ENCODE measurements at places on chromosomes 5 and 9.

GRCh38 chr9:70205366-70206020 is 53.3 kb upstream of the SMC5 start:
- no peak for DNase-seq

DNA sequence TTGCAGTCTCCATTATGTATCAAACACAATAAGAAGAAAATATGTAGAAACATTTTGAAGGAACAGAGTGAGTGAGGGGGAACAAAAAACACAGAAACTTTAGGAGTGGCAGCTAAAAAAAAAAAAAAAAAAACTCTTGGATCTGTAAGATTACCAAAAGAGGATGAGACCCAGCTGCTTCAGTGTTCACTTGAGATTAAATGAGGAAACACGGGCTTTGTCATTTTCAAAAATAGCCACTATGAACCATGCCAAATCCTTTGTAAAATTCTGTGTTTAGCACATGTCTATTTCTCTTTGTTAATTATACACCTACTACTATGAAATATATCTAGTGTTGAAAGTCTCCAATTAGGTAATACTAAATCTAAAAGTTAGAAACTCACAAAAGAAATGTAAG is 485.9 kb downstream of the EFNA5 start:
- no peak for DNase-seq

DNA sequence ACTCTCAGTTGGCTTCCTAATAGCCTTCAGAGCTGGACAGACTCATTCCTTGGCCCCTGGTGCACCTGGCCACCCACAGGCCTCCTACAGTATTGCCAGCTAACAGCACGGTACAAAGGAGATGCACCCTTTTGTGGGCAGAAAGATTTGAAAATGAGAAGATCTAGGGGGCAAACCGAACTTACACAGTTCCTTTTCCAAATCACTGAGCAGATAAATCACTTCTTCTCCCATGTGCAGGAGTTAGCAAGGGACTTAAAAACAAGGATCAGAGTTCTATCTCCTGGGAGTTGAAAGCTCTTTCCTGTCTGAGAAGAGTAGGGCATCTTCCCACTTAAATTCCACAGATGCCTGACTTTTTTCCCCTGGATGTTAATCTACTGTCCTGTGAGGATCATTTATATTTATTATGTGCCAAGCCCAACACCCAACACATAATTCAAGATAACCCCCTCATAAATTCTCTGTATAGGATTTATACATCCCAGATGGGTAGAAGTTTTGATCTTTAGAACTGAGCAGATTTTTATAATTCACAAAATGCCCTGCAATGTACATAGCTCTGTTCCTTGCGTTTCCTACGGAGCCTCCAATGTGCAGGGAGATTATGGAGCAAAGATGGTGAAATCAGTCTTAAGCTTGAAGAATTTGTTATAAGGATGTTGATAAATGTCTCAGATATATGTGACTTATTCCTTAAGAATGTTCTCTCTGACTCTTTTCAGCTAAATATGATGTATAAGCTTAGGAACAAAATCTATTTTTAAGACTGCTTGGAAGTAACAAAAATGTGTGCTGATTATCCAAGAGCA is 207.2 kb upstream of the DAPK1 start:
- DNase-seq = no peak

GRCh38 chr9:77457916-77458592 is 190.1 kb downstream of the GNA14 start:
- DNase-seq = peak; percentile 60

DNA sequence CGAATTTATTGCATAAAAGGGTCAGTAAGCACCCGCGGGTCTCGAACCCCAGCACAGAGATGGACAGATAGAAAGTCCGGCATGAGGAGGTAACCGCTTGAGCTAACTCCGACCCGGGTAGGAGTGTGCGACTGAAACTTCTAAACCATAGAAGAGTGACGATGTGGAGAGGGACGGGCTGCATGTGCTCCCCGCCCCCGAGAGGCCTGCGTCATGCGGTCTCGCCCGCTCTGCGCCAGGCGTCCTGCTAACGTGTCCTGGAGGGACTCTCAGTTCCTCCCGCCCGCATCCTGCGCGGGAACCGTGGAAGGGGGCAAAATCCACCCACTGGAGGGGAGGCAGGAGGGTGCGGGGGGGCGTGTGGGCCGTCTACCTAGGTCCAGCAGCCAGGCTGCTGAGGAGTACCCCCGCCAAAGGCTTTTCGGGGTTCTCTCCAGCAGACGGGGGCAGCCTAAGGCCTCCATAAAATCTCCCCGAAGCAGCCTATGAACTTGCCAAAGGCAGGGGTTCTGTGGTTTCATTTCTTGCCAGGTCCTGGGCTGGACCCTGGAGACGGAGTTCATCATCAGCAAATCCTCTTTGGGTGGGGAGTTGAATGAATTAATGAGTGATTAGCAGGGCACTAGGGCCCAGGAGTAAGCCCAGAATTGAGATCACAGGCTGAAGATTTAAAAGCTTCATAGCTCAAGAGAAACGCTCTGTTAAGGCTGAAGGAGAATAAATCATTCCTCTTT is 51.9 kb downstream of the TGFBI start:
- DNase-seq = peak; percentile 12

- no peak for DNase-seq
These were observed 228.9 kb upstream of the CD180 start for GRCh38 chr5:67425514-67425913.

DNA sequence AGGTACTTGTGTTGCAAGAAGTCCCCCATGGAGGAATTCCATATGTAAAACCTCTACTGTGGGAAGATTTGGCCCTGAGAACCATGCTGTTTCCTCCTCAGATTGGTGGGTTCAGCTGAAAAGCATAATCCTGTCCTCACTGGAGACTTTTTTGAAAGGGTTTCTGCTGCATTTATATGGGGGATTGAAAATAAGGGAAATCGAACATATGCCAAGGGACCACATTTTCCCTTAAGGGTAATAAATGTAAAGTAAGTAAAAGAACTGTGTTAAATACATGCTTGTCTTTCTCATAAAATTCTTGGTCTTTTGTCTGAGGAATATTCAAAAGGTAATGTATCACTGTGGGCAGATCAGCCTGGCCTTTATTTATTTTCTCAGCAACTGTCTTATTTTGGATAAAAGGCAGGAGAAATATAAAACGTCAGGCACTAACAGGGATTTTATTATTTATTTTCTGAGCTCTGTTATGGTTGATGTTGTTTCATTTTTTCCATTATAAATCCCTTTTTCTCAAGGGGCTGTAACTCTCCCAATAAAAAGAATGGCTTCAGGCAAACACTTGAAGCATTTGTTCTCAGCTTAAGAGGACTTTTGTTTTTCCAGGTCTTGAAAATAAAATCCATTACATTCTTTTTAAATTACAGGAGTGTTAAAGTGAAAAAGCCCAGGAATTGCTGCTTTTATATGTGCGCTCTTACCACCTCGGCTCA is 131.4 kb downstream of the FGF10 start:
- DNase-seq = no peak

DNA sequence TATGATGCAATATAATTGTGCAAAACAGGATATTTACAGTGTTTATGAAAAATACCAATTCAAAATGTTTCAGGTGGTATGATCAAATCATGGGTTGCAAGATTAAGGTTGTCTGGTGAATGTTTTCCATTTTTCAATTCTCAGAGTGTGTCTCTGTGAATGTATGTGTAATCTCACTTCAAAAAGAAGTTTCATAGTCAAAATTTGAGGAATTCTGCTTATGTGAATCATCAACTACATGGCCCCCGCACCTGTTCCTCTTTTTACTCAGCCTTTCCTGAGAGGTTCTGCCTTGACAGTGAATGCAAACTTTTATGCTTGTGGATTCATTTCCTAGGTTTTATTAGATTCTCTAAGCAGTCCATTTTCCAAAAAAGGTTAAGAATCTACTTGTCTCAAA is 32.1 kb downstream of the KCTD16 start:
- DNase-seq = no peak

DNA sequence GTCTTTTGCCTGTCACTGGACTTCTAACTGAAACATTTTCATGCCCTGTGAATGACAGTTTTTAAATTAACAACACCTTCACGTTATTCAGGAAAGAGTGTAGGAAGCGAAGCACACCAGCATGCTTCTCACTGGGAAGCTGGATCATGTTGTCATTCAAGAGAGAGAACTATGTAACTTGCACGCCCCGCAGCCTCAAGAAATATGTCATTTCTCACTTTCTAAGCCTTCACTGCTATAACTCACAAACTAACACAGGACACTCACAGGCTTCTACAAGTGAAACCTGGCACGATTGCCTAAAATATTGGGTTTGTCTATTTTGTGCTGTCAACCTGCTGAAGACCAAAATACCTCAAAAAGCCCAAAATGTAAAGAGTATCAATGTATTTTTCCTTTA is 466.3 kb downstream of the EFNA5 start:
- no peak for DNase-seq

DNA sequence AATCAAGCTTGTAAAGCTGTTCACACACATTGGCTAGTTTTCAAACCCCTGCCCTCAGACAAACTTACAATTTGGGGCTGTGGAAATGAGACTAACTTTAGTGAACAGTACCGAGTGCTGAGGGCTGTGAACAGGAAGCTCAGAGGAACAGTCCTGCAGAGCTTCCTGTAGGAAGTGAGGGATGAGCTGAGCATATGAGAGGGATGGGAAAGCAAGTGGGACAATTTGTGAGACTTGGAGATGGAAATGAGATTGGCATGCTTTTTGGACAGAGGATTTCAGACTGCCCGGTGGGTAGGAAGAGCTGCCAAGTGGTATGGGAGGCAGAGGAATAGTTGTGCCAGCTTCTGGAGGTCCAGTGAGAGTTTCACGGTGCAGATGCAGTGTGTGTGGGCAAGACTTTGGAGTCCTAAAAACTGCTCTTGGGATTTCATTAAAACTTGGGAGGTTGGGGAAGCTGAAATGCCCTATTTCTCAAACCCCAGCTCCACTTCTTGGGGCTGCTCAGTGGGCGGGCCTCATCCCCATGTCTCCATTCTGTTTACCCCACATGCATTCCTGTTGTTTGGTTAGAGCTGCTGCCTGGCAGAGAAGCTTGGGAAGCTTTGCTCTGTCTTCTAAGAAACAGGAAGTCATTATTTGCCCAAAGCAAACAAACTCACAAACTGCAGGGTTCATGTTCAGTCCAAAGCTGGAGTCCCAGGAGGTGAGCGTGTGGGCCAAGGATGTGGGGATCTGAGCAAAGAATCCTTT is 267.5 kb downstream of the ZSWIM6 start:
- DNase-seq = no peak

DNA sequence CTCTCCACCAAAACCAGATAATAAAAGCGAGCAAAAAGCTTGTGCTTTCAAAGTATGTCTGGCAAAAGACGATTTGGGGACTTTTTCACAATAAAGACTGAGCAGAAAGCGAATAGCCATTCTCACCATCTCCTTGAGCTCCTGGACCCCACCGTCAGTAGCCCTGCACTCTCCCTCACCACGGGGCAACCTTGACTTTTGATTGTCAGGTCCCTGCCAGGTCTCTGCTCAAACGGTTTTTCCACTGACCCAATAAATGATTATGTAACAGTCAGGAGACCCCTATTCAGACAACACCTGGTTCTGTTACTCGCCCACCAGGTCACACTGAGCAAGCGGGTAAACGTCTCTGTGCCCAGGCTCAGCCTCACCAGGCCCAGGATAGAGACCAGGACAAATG is 131.3 kb downstream of the MVB12B start:
- DNase-seq = no peak

GRCh38 chr5:95641741-95642220 is 4.8 kb upstream of the RFESD start:
- no peak for DNase-seq

- DNase-seq = no peak
These were observed 588.2 kb downstream of the CDK5RAP2 start for GRCh38 chr9:119991797-119992196.

DNA sequence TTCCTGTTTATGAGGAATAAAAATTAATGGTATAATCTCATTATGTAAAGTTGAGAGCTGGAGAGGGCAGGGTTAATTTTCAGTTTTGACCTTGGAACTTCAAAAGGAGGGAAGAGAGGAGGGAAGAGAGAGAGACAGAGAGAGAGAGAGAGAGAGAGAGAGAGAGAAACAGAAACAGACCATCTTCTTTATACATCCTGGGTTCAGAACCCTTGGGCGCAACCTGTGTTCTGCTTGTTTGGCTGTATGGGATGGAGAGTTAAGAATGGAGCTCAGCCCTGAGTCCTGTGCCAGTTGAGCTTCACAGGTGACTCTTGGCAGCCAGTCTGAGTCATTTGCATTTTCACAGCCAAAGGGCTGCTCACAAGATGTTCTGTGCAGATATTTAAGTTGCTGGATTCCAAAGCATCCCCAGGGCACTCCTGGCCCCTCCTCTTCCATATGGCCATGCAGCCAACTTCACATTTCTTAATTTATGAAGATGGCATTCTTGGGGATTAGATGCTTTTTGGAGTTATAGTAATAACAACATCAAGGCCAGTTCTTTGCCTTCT is 143.5 kb downstream of the CARTPT start:
- no peak for DNase-seq

- DNase-seq = no peak
These were observed 16.4 kb downstream of the GNAQ start for GRCh38 chr9:78015241-78015640.

- no peak for DNase-seq
These were observed 65.4 kb downstream of the PTPDC1 start for GRCh38 chr9:94149696-94150095.

GRCh38 chr5:67315082-67315989 is 118.7 kb upstream of the CD180 start:
- no peak for DNase-seq

DNA sequence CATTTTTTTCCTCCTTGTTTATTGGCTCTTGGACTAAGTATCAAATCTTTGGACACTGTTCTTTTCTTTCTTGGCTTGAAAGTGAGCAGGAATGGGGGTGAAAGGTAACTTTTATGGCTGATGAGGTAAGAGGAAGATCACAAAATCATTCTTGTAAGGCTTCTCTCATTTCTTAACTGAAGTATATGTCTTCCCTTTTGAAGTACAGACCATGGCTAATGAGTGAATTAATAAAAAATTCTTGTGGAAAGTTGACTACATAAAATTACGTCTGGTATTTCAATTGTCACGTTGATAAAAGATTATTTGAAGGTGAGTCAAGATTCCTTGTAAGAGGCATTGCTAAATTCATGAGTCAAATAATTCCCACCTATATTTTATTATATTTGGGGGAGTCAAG is 25.1 kb downstream of the VCAN start:
- DNase-seq = no peak

GRCh38 chr5:179585941-179586401 is 35.6 kb downstream of the RUFY1 start:
- DNase-seq = no peak

- DNase-seq = peak; percentile 78
These were observed 1.0 kb downstream of the KLF4 start for GRCh38 chr9:107488375-107489143.

GRCh38 chr5:179307013-179307800 is 38.1 kb downstream of the ADAMTS2 start:
- DNase-seq = no peak

- no peak for DNase-seq
These were observed 256.1 kb upstream of the SMARCA2 start for GRCh38 chr9:1759009-1759408.

Measured in CD4-positive, alpha-beta T cell (primary cell).